CD4-positive, alpha-beta T cell treated with Interleukin-6 at 100 ng/mL for 8 hours (primary cell): ENCODE measurements at places on chromosomes 7 and 10.

GRCh38 chr10:68139448-68140272, 30.4 kb downstream of the MYPN start:
- no peak for DNase-seq

GRCh38 chr10:21169271-21169670, 272.2 kb upstream of the NEBL start:
- no peak for DNase-seq

GRCh38 chr7:904847-905246, 28.5 kb downstream of the GET4 start:
- no peak for DNase-seq

- no peak for DNase-seq
Measured at GRCh38 chr7:81161451-81162075, 242.7 kb upstream of the SEMA3C start.

GRCh38 chr10:129140921-129141885, 325.8 kb upstream of the MGMT start:
- DNase-seq, result no peak

- no peak for DNase-seq
Measured at GRCh38 chr7:139116999-139117398, 7.5 kb upstream of the ZC3HAV1 start.

DNA sequence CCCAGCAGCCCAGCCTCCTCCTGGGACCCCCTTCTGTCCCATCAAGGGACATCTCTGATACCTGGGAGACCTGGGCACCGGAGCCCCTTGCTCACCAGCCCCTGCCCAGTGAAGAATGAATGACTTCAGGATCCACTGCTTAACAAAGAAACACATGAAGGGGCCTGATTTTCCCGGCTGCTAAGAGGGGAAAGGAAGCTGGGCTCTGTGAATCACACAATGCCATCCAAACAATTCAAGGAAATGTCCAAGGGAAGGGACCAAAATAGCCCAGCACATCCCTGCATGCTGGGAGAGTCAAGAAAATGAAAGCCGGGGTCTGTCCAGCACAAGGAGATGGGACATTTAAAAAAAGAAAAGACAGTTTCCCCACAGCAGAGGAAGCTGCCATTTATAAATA, 128.7 kb upstream of the JCAD start:
- DNase-seq, result no peak
